ENCODE measurements at places on chromosomes 16 and 17.

- peak; percentile 85 for DNase-seq
Observed at GRCh38 chr17:77887464-77888241, 70.8 kb upstream of the TNRC6C start.

DNA sequence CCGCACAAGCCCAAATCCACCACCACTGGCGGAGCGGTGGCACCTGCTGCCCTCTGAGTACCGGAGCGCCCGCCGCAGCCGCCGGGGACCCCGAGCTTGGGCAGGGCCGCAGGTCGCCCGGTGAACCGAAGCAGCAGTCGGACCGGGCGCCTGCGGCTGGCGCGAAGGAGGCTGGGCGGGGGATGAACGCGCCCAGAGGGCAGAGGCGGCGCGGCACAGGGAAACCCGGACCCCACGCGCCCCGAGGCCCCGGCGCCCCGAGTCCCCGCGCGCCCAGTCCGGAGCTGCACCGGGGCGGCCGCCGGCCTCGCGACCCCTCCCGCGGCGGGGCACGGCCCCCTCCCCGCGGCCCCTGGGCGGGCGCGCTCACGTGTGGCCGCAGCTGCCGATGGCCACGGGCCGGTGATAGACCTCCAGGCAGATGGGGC, 393 bp downstream of the RNF166 start:
- no peak for DNase-seq

DNA sequence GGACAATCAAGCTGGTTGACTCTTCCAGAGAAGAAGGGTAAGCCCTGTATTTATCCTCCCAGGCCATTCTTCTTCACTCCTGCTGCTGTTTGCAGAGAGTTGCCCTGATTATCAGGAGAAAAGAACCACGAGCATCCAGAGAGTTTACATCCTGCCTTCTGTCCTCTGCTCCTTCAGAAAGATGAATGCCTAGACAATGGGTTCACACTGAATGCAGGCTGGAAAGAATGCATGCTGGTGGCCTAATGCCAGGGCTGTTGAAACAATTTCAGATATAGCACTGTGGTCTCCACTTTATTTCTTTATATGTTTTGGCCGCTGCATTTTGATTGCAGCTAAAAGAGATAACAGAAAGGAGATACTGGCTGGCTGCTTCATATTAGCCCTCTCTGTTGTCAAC, 21.2 kb upstream of the HAS3 start:
- no peak for DNase-seq

- no peak for DNase-seq
Observed at GRCh38 chr16:67910158-67910557, 17.1 kb downstream of the PSKH1 start.

GRCh38 chr17:15650741-15651582, 31.5 kb upstream of the FBXW10B start:
- DNase-seq, result no peak

- DNase-seq, result no peak
Observed at GRCh38 chr17:60315650-60316049, 76.3 kb downstream of the USP32 start.

DNA sequence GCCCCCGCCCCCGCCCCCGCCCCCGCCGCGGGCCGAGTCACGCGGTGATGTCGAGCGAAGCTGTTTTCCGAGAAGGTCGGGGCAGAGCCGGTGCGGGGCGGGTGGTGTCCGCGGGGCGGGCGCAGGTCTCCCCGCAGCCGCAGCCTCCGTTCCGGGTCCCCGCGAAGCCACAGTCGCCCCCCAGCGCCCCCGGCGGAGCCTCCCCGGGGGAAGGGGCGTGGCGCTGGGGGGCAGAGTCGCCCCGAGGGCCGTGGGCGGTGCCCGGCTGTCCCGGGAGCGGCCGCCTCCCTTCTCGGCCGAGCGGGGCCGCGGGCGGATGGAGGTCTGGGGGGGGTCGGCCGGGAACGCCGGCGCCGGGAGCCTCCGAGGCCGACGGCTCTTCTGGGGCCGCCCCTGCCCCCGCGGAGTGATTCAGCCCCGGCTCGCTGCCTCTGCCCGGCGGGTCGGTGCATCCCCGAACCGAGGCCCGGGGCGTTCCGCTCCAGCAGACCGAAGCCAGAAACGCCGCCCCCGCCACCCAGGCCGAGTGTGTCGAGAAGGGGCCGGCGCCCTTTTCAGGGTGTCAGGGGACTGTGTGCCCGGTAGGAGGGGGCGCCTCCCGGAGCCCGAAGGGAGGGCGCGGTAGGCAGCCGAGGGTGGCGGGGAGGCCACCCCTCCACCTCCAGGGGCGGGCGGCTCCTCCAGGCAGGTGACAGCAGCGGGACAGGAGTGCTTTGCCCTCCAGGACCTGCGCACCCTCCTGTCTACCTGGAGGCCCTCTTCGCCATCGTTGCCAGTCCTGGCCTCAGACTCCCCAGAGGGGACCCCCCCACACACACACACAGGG, 1.7 kb downstream of the METRNL start:
- DNase-seq, result no peak

DNA sequence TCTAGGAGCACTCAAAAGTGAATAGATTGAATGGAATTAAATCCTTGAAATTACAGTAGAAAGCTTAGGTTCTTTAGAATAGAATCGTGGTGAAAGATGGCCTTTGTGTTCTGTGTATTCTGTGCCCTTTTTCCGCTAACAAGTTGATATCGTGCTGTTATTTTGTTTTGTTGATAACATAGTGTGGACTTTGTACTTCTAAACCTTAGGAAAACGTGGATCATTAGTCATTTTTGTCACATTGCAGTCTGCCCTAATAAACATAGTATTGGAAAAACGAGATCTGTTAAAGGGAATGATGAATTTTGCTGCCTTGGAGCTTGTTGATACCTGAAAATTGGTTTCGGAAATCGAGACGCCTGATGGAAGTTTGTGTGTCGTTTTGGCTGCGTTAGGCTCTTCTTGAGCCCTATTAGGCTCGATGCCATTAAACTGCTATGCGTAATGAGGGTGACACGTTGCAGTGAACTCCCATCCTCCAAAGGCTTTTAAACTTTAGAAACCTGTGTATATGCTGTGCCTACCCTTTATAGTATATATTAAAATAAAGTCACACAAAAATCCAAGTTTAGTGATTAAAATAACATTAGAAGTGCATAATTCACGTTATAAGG, 145.7 kb downstream of the PRKCA start:
- no peak for DNase-seq

- DNase-seq, result peak; percentile 66
Observed at GRCh38 chr16:67563708-67564468, 1.6 kb downstream of the CTCF start.

DNA sequence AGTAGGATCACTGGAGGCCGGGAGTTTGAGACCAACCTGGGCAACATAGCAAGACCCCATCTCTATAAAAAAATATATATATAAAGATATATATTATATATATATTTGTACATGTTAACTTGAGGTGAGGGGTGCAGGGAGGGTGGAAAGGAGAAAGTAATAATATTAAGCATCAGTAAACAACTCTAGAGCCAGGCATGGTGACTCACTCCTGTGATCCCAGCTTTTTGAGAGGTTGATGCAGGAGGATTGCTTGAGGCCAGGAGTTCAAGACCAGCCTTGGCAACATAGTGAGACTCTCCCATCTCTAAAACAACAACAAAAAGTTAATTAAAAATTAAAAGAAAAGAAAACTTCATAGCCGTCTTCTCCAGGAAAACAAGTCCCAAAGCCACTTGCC, 61.7 kb upstream of the SMURF2 start:
- DNase-seq, result no peak

GRCh38 chr17:68566442-68566738, 34.8 kb downstream of the FAM20A start:
- DNase-seq, result no peak

GRCh38 chr16:31108794-31109558, 790 bp downstream of the BCKDK start:
- DNase-seq, result no peak

DNA sequence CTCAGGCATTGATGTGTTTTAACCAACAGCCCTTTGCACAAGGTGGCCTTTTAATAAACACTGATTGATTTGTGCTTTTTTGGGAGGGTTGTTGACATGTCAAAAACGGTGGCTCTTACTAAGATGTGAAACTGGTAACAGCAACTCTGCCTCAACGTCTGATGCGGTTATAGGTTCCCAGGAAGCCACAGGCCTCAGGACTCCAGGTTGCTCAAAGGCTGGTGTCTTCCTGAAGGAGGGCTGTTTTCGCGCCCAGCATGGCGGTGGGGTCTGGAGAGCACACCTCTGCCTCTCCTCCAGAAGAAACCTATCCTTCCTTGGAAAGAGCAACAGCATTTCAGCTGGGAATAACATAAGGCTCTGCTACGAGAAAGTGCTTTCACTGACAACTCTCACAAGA, 187.5 kb downstream of the IRF8 start:
- peak; percentile 3 for DNase-seq

- DNase-seq, result no peak
Observed at GRCh38 chr16:87420026-87421002, 28.2 kb downstream of the MAP1LC3B start.

DNA sequence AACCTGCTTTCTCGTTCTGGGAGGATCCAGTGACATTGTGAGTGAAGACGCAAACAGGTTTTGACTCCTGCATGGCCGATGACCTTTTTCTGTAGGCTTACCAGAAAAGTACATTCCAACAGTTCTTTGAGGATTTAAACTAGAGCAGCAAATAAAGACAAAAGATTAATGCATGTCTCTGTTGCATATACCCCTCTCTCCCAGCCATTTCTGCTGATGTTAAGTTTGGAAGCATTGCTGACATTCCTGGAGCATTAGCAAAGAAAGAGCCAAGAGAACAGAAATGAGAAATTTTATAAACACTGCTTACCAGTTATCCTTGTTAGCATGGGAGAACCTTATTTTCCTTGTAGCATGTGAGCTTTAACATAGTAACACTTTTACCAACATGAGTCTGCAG, 49.3 kb downstream of the SIAH1 start:
- no peak for DNase-seq

DNA sequence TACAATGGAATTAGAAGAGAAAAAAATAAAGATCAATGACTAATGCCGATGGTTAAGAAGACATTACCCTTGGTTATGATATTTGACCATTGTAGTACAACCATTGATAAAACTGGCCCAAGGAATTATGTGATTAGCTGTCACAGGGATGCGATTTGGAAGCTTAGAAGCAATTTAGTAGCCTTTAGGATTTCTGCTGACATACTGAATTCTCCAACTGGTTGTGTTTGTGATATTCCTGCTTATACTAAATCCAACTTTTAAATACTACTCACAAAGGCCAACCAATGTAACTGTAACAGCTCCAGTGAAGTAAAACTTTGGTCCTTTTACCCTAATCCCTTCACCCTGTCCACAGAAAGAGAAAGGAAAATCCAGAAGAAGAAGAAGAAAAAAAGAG, 31.4 kb upstream of the ABCA6 start:
- no peak for DNase-seq

- no peak for DNase-seq
Observed at GRCh38 chr17:15918661-15919259, 26.2 kb upstream of the ADORA2B start.

DNA sequence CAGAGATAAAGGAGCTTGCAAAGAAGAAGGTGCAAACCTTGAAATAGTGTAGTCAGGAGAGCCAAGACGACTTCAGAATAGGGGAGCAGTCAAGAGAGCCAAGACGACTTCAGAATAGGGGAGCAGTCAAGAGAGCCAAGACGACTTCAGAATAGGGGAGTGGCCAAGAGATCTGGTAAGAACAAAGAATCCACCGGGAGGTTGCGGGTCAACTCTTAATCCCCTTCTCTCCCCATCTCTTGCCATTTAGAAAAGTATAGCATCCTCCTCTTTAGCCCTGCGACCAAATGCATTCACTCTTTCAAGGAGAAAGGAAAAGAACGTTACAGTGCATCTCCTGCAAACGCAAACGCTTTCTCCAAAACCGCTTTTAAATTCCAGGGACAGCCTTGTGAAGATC, 713 bp downstream of the KNOP1 start:
- DNase-seq, result no peak

GRCh38 chr17:56131431-56131830, 21.8 kb upstream of the ANKFN1 start:
- no peak for DNase-seq

- DNase-seq, result no peak
Observed at GRCh38 chr17:56970974-56971373, 7.0 kb upstream of the SCPEP1 start.

DNA sequence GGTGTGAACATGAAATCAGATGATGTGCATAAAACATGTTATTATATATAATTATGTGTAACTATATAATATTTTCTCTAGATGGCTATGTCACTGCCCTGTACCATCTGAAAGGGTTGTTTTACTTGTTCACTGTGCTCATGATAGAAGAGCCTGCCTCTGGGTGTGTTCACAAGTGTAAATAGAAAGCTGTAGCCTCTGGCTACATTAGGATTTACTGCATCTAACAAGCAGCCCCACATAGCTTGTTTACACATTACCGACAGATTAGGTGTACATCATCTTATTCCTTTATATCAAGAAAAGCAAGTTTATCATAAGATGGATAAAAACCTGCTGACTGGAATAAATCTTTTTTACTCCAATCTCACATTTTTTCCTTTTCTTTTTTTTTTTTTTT, 46.1 kb downstream of the CHD9 start:
- no peak for DNase-seq

DNA sequence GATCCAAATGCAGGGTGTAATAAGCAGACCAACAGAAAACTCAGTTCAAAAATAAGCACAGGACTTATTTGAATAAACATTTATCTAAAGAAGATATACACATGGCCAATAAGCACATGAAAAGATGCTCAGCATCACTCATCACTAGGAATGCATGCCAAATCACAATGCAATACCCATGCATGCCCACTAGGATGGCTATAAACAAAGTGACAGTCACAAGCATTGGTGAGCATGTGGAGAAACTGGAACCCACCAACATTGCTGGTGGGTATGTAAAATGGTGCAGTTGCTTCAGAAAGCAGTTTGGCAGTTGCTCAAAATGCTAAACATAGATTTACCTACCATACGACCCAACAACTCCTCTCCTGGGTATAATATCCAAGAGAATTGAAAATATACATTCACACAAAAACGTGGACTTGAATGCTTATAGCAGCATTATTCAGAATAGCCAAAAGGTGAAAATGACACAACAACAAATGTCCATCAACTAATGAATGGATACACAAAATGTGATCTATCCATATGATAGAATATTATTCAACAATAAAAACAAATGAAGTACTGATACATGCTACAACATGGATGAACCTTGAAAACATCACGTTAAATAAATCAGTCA, 20.1 kb downstream of the UBE2O start:
- DNase-seq, result no peak

- peak; percentile 88 for DNase-seq
Observed at GRCh38 chr16:66502020-66502913, 47.7 kb downstream of the TK2 start.

GRCh38 chr17:62343764-62344270, 36.5 kb upstream of the EFCAB3 start:
- DNase-seq, result no peak

GRCh38 chr17:71055128-71055527, 885.8 kb downstream of the KCNJ2 start:
- DNase-seq, result no peak

GRCh38 chr17:58414596-58414997, 2.7 kb downstream of the RNF43 start:
- no peak for DNase-seq

Measured in tibial nerve (tissue), 4 donors.